ENCODE measurements at places on chromosomes 12 and 14.

DNA sequence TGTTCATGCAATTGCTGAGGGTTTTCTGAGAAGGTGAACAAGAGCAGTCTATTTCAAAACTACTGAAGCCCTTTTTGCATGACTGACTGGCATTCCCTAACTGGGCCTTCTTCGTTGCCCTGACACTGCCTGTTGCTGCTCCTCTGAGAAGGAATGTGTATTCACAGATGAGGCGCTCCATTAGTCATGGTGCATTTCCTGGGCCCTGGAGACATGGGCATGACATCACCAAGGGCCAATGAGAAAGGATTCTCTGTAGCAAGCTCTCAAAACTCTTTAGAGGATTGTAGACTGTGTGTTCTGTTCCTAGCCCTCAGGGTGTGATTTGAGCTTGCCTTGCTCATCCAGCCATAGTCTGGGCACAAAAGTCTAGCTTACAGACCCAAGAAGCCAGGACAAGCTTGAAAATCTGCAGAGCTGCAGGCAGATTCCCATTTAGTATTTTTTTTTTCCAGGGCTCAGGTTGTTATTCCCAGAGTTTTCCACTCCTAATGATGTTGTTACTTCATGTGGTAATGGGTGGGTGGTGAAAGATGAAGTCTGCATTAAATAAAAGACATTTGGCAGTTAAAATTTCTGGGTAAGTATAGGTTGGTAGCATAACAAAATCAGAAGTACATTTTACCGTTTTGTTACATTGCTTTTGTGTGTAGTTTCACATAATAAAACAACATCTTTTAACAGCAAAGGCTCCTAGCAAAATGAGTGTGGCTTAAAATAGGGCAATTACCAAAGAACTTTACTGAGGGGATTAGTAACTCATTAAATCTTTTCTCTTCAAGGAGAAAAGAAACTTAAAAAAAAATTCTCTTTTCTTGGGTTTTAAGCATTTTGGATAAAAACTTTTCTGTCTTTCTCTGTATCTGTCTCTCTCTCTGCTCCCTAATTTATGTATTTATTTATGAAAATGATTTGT is 318.4 kb downstream of the RAD51B start:
- peak; percentile 99 for DNase-seq

GRCh38 chr12:53053218-53054111 is 3.6 kb downstream of the TNS2 start:
- DNase-seq, result peak; percentile 19

GRCh38 chr12:8031872-8032241 is 659 bp upstream of the FOXJ2 start:
- DNase-seq, result no peak

- no peak for DNase-seq
These were observed 216.8 kb downstream of the SLC15A4 start for GRCh38 chr12:128606970-128607369.

DNA sequence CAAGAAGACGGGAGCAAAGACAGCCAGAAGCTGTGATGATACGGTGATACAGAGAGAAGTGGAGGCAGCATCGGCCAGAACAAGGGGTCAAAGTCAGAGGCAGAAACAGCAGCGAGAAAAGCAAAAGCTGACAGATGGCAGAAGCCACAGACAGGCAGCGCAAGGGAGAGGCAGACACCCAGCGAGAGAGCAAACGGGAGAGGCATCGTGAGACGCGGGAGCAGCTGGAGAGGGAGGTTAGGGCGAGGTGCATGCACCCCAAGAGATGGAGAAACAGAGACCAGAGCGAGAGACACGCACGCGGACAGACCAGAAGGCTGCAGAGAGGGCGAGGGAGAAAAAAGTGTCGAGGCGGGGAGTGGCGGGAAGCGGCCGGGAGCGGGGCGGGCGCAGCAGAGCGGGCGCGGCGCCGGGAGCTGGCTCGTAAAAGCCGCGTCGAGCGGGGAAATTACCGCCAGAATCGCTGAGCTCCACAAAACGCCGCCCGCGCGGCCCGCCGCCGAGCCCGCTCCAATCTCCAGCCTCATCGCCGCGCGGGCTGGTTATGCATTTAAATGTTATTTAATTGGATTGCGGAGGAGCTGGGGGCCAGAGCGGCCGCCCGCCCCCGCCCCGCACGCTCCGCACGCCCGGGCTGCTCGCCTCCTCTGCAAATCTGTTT is 15.6 kb downstream of the SMUG1 start:
- DNase-seq, result peak; percentile 64

- DNase-seq, result no peak
These were observed 302.1 kb downstream of the RMST start for GRCh38 chr12:97764700-97765099.

- no peak for DNase-seq
These were observed 419.4 kb downstream of the SNAPC1 start for GRCh38 chr14:62181591-62181990.

GRCh38 chr14:53493320-53493719 is 340.2 kb upstream of the DDHD1 start:
- DNase-seq, result no peak

DNA sequence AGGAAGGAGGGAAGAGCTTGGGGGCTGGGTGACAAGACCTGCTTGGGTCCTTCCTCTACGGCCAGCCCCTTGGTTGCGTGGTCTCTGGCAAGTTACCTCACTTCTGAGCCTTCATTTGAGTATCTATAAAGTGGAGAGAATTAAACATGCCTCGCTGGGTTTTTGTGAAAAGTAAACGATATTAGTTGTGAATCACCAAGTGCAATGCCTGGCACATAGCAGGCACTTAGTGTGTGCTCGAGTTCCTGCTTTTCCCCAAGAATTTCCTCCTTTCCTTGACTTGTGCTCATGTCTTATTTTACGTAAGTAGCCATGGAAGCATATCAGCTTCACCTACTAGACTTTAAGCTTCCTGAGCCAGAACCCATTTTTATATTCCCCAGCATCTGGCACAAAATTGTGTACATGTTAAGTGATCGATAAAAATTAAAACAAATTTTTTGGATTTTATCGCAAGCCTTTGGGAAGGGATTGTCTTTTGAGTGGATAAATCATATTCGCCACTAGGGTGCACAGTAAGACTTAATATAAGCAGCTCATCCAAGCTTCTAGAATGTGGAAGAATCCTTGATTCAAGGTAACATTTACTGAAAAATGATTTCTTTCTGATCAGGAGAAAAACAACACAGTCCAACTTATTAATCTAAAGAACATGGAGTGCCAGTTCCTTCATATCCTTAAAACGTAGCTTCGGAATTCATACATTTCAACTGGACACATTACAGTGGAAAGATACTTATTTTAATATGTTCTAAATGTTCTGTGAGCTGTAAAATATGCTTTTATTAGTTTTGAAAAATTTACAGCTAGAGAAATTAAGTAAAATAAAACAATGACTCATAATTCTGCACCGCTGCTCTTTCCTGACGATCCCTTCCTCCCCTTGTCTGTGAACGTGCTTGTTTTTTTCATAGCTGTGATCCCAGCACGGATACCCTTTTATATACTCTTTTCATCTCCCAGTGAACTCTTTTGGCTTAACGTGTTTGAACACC is 62.0 kb downstream of the SLC25A47 start:
- DNase-seq, result peak; percentile 67

DNA sequence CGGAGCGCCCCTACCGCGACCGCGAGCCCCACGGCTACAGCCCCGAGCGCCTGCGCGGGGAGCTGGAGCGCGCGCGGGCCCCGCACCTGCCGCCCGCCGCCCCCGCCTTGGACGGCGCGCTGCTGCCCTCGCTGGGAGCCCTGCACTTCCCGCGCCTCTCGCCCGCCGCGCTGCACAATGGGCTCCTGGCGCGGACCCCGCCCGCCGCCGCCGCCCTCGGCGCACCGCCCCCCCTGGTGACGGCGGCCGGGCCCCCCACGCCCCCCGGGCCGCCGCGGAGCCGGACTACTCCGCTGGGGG is 27.0 kb downstream of the LRCOL1 start:
- DNase-seq, result no peak

DNA sequence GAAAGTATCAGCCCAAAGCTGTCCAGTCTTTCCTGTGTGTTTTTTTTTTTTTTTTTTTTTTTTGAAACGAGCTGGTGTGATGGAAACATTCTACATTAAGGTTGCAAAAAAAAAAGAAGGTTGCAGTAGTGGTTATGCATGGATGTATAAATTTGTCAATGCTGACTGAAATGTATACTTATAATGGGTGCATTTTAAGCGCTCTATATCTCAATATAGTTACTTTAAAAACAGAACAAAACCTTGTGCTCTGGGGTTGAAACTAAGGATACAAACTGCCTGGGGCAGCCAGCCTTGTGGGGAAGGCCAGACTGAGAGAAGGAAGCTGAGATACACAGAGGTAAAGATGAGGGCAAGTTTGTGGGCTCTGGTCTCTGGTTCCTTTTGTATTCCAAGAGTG is 87.3 kb upstream of the RMST start:
- DNase-seq, result no peak

DNA sequence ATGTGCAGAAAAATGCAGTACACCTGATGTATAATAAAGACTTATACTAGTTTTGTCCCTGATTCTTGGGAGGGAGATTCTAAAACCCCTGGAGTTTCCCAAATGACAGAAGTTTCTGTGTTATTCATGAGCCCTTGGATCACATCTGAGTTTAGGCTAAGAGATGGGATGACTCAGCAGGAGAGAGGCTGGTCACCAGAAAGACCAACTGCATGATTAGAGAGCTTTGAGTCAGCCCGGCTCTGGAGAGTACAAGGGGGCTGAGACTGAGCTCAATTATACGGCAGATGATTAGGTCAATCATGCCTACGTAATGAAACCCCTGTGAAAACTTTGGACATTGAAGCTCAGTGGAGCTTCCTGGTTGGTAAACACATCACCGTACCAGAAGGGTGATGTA is 174.2 kb downstream of the SSPN start:
- DNase-seq, result peak; percentile 91

DNA sequence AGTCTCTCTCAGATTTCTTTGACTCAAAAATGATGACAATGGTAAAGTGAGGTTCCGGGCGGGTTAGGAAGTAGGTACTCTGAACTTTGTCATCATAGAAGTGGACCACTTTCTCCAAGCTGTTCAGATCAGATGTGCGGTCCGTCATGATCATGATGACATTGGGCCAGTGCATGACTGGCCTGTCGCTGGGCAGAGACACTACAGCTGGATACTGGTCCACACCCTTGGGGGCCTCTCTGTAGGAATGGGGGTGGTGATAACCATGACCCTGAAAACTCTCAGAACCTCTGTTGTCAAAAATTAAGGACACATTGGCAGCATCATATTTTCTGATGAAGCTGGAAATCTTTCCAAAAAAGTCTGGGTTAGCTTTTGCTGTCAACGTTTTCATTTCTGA is 28.2 kb downstream of the KICS2 start:
- DNase-seq, result no peak

DNA sequence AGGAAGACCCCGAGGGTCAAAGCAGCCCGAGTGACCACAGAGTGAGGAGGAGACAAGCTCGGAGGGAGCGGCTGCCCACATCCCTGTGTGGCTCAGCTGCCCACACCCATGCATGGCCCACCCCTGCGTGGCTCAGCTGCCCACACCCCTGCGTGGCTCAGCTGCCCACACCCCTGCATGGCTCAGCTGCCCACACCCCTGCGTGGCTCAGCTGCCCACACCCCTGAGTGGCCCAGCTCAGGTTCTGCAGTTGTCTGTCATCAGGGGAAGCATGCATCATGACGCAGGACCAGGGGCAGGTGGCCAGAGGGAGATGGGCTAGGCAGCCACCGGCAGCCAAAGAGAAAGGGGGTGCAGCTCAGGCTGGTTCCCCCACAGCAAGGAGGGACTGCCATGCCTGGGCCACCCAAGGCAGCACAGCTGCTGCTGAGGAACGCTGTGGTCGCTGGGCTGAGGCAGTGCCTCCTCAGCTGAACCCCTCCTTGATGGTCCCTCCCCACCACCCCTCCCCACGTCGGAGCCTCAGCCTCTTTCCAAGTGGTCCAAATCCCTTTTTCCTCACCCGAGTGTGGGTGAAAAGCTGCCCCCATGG is 33.3 kb upstream of the NUDT14 start:
- no peak for DNase-seq

DNA sequence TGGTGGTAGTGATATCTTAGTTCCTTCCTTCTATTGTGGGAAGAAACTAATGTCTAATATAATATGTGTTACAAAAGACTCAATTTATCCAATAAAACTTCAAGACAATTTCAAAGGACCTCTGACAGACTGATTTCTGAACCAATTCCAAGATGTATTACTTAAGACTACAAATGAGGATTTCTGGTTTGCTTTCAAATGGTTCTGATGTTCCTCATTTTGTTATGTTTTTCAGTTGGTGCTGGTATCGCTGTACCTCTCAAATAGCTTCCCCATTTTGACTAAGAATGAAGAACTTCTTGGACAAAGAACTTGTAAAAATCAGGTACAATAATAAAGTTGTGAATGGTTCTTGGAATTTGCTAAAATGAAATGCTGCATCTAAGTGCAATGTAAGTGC is 19.4 kb upstream of the MBIP start:
- no peak for DNase-seq

DNA sequence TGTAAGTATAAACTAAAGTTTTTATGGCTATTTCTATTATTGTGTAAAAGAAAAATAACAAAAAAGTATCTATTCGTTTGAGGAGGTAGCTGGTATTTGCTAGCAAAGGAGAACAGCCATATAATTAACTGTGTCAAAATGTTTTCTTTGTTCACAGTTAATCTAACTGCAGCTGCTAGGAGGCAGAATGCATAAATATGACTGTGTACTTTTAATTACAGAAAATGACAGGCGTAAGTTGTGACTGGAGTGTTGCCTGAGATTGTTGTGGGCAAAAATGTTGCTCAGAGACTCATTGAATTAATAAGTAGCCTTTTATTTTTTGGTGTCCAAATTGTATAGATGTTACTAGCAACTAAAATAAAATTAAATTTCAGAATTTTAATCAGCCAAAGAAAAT is 33.5 kb downstream of the PTPRO start:
- DNase-seq, result no peak

DNA sequence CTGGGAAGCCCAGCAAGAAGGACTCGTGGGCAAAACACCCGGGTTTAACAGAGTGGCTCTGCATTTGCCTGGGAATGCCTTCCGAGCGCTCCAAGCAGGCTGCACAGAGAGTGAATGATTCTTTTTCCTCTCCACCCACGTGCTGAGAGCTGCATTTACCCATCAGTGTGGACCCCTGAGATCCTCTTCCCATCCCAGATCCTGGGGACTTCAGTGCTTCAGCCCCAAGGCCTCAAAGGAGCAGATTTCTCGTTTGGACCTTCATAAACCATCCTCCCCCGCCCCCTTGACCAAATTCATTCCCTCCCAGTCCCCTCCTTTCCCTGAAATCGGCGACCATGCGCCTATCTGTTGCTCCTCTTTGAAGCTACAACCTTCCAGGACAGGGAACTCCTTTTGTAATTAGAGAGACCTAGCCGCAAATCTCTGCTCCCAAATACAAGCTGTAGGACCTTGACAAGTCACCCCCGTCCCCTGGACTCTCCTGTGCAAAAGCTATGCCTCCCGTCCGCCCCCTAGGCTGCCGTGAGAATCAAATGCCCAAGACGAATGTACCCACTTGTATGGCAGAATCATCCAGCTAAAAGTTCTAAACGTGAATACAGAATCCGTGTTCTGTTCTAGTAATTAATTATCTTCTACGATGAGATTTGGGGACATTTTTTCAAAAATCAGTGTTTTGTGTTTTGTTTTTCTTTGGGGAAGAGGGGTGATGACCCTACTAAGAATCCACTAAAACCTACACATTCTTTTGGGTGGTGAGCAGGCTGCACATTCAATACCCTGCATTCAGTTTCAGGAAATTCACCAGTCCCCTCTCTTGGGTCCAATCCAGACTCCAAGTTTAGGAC is 8.8 kb downstream of the TBX5 start:
- DNase-seq, result peak; percentile 49

Measured in Daoy (cell line).